ENCODE measurements at places on chromosomes 12 and 14. TPM values are rescaled to one million over a fixed set of nuclear protein-coding genes. Genes with fewer than 3 reads are reported as not detected.

DNA sequence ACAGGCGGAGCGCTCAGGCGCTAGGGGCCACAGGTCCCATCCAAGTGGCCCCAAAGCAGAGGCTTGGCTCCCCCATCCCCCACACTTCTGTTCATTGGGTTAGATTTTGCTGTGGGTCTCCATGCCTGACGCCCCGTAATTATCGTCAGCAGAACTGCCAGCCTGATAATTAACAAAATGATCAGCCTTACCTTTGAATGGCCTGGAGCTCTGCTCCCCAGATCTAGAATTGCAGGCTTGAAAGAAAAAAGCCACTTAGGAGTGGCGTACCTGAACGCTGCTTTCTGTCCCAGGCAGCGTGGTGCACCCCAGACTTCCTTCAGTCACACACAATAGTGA lies 28.7 kb upstream of the LRP1-AS start:
- no peak for DNase-seq

GRCh38 chr14:49250109-49250508 lies 336.1 kb downstream of the RPS29 start:
- DNase-seq = no peak

The OR10AD1 gene
- total RNA-seq = not detected

DNA sequence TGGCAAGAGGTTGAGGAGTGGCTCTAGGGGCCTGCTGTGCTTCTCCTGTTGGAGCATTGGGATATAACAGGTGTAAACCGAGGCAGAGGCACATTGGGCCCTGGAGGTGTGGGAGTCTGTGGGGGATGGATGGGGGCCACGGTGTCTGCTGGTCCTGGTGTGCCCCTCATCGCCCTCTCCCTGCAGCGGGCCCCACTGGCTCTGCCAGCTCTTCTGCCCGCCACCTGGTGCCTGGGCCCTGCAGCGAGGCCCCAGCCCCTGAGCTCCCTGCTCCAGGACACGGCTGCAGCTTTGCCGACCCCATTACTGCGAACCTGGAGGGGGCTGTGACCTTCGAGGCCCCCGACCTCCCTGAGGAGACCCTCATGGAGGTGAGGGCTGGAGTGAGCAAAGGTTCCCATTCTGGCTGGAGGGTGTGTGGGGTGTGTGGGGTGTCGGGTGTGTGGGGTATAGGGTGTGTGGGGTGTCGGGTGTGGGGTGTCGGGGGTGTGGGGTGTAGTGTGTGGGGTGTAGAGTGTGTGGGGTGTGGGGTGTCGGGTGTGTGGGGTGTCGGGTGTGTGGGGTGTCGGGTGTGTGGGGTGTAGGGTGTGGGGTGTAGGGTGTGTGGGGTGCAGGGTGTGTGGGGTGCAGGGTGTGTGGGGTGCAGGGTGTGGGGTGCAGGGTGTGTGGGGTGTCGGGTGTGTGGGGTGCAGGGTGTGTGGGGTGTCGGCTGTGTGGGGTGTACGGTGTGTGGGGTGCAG lies 10.6 kb upstream of the PUS1 start:
- no peak for DNase-seq

GRCh38 chr12:873954-874353 lies 75.5 kb downstream of the RAD52 start:
- no peak for DNase-seq

- DNase-seq = peak; percentile 13
Observed at GRCh38 chr14:89615421-89615820, 198.4 kb upstream of the FOXN3 start.

DNA sequence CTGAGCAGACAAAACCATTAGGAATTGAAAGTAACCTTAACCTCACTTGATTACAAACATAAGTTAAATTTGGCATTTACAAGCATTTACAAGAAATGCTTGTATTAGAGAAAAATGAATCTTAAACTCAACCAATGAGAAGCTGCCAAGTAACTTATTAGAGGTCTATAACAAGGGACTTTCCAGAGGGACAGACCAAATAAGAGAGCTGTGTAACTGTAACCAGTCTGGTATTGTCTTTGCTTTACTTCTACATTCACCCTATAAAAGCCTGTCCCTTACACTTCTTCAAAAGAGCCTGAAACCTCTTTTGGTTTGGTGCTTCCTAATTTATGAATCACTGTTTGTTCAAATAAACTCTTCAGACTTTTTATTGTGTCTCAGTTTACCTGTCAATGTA lies 450.0 kb upstream of the FAR2 start:
- no peak for DNase-seq

The CARMIL3 gene
- total RNA-seq = not detected

GRCh38 chr12:29552324-29552927 lies 54.9 kb upstream of the OVCH1 start:
- peak; percentile 42 for DNase-seq

The KICS2 gene
- 20.4 TPM for total RNA-seq

DNA sequence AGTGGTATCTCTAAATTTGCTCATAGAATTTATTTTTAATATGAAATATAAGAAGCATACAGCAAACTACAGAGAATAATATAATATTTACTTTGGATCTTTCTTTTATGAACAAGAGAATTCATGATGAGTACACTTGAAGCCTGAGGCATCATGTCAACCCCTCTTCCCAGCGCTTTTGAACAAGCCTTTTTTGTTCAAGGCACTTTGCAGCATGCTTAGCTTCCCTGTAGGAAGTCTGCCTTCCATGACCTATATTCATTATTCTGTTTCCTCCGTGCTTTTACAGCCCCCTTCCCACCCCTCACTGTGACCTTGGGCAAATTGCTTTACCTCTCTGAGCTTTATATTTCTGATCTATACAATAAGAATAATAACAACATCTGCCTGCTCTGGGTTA lies 41.6 kb downstream of the SCN8A start:
- DNase-seq = no peak

- DNase-seq = no peak
Observed at GRCh38 chr12:101789171-101789570, 41.6 kb downstream of the GNPTAB start.

DNA sequence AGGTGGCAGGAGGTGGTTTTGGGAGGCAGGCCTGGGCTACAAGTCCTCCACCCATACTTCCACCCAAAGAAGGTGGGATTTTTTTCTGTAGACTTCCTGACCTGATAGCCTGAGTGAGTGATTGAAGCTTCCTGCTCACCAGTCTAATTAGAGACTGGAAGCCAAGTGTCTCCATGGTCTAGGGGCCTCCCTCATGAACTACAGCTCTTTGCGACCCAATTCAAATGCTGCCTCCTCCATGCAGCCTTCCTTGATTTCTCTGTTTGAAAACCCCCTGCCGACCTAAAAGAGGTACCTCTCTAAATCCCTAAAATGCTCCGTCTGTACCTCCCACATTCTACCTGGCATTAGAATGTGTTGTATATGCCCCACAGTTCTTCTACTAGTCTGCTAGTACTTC lies 124.9 kb downstream of the PLXNC1 start:
- DNase-seq = no peak

GRCh38 chr12:83128540-83128939 lies 441.8 kb downstream of the TMTC2 start:
- no peak for DNase-seq

GRCh38 chr12:126953365-126953889 lies 1313.5 kb upstream of the TMEM132C start:
- DNase-seq = no peak

The SLC17A8 gene
- not detected for total RNA-seq

DNA sequence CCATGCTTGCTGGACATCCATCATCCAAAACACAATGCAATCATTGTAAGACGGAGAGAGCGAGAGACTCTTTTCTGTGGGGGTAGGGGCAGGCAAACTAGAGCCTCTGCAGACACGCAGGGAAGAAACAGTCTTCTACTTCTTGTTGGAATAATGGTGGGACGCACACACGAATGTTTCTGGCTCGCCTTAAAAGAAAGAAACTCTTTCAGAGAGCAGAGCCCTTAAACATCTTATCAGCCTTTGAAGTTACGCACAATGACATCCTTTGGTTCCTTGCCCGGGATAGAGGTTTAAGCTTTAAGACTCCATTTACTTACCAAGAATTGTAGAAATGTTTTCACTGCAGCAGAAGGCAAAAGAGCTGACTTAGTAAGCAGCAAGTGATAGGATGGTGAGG lies 133.8 kb upstream of the FOXN3 start:
- no peak for DNase-seq

DNA sequence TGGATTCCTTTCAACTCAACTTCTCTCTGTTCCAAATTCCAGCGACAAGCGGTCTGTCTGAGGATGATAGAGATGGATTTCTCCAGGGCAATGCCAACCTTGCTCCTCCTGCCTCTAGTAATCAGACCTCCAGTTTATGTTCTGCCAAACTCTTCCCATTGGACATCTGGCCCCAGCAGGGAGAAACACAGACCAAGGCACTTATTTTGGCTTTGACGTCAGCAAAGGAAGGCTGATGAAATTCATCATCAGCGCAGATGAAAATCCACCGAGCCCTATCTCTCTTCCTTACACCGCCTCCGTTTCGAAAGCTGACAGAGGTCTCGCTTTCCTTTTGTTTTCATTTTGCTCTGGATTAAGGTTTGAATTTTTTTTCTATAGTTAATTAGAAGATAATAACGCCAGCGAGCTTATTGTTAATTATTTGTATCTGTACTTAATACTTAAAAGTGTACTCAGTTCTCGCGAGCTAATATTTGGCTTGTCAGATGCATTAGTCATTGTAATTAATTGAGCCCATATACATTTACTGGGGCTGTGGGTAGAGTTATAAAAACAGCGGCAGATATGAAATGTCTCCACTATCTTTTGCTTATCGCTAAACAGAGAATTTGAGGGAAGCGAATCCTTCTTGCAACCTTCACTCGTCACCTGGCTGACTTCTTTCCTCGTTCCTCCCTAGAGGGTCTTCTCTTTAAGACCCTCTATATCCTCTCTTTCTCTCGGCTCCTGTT lies 35.9 kb upstream of the MED13L start:
- DNase-seq = no peak

The PLEKHD1 gene
- 0.19 TPM for total RNA-seq

GRCh38 chr12:574475-575128 lies 88.6 kb downstream of the NINJ2 start:
- no peak for DNase-seq
